Brain pericyte (primary cell): ENCODE measurements at places on chromosomes 11 and 22.

DNA sequence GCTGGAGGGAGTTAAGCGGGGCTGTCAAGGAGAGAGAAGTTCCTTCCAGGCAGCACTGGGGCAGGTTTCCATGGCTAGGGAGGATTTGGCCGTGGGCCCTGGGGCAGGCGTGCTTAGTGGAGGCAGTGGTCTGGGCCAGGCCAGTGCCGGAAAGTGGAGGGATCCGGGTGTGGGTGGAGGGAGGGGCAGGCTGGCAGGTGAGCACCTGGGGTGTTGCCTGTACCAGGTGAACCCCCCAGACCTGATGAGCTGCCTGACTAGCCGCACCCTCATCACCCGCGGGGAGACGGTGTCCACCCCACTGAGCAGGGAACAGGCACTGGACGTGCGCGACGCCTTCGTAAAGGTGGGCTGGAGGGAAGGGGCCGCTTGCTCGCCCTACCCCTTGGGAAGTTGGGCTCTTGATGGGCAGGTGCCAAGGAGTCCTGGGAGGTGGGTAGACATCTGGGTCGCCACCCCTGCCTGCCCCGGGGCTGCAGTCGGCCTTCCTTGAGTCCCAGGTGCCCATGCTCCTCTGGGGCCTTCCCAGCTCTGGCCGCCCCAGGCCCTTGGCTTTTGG, 32.0 kb downstream of the MYO7A start:
- DNase-seq = no peak

DNA sequence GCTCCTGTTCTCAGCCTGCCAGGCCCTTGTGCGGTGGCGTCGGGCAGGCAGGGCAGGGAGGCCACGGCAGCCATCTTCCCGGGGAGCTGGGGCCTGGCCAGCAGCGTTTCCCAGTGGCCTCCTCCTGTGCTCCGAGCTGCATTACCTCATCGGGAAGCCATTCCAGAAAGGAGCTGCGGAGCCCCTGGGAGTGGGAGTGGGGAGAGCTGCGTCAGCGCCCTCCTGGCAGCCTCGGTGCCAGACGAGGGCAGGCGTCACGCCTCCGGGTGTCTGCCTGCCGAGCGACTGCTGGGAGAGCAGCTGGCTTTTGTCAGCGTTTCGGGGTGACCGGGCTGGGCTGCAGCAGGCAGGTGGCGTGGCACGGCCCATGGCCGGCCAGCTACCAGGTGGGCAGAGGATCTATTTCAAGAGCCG, 30.9 kb upstream of the WNT7B start:
- no peak for DNase-seq

- DNase-seq = no peak
Observed at GRCh38 chr11:36487619-36488018, 22.5 kb downstream of the TRAF6 start.

- no peak for DNase-seq
Observed at GRCh38 chr11:45252134-45252856, 33.8 kb downstream of the SYT13 start.

DNA sequence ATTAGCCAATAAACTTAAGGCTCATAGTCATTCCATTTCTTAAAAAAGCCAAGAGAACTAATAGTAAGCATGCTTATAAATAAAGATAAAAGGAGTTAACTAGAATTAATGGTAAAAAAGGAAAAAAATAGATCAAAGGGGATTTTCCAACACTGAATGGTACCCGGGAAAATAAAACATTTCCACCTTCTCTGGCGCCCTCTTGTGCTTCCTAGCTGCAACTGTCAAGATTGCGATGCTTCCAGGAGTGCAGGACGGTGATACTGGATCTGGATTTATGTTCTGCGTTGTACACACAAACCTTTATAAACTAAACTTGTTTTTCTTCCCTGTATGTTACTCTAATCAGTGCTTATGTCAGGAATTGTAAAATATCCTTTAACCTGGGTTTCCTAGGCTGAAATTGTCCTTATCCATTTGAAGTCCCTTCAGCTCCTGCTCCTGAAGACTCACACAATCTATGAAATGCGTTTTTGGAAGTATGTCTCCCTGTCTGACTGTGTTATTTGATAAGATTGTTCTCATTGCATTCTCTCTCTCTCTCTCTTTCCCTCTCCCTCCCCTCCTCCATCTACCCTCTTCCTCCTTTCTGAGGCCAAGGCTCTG, 9.6 kb upstream of the HTATIP2 start:
- no peak for DNase-seq

- no peak for DNase-seq
Observed at GRCh38 chr22:43148581-43148980, 2.8 kb upstream of the TSPO start.

GRCh38 chr11:34302046-34302921, 55.5 kb downstream of the ABTB2 start:
- DNase-seq = no peak

DNA sequence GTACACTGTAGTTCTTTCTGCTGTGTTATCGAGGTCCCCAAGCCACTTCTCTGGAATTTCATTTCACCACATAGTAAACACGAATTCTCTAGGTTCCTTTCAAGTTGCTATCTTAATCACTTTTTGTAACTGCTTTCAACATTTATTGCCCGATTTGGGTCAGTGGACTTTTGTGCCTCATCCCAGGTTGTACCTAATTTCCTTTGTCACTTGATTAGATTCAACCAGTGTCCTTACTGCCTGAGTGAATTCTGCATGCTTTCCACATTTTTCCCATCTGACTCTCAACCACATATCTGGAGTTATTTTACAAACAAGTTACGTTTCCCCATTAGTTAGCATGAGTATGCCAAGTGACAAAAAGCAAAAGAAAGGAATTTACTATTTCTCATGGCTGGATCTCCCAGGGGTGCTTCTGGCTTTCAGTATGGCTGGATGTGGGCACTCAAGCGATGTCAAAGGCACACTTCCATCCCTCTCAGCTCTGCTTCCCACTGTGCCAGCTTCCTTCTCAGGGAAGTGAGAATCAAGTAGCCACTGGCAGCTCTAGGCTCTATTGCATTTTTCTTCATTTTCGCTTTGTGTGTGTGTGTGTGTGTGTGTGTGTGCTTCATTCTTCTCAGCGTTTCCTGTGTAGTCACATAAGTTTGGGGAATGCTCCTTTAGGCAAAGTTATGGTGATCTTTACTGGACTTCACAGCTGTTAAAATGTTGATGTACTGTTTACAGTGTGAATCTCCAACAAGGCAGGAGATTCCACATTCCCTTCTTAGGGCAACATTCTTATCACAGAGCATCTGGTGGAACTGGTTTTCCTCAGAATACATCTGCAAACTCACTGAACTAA, 128.9 kb downstream of the DBX1 start:
- peak; percentile 53 for DNase-seq

- no peak for DNase-seq
Observed at GRCh38 chr11:66851698-66852465, 5.0 kb upstream of the LRFN4 start.

GRCh38 chr11:107179829-107180228, 161.6 kb upstream of the GUCY1A2 start:
- no peak for DNase-seq

GRCh38 chr11:6419009-6419631, at the start of gene APBB1:
Gene APBB1, minus strand, starts transcription at chr11:6419094. Its CDS starts 7,747 bp downstream, at chr11:6411347.
- no peak for DNase-seq

- DNase-seq = no peak
Observed at GRCh38 chr11:78764946-78765345, 190.3 kb upstream of the NARS2 start.

DNA sequence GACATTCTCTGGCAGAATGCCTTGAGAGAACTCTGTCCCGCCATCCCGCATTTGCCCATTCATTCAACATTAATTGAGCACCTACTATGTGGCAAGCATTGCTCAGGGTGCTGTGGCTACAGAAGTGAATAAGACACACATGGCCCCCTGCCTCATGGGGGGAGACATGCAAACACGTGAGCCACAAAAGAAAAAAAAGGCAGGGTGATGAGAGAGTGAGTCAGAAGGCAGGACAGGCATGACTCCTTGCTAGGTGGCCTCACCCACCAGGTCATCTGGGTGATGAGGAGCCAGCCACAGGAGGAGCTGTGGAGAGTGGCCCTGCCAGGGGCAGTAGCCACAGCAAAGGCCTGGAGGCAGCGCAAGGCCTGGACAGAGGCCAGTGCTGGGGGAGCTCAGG, 4.9 kb downstream of the CHRM4 start:
- no peak for DNase-seq

GRCh38 chr22:19042285-19043120, 79.7 kb downstream of the DGCR2 start:
- DNase-seq = no peak

GRCh38 chr22:33332538-33332937, 274.4 kb upstream of the SYN3 start:
- no peak for DNase-seq

GRCh38 chr11:12973528-12974181, 35.5 kb upstream of the RASSF10 start:
- no peak for DNase-seq

DNA sequence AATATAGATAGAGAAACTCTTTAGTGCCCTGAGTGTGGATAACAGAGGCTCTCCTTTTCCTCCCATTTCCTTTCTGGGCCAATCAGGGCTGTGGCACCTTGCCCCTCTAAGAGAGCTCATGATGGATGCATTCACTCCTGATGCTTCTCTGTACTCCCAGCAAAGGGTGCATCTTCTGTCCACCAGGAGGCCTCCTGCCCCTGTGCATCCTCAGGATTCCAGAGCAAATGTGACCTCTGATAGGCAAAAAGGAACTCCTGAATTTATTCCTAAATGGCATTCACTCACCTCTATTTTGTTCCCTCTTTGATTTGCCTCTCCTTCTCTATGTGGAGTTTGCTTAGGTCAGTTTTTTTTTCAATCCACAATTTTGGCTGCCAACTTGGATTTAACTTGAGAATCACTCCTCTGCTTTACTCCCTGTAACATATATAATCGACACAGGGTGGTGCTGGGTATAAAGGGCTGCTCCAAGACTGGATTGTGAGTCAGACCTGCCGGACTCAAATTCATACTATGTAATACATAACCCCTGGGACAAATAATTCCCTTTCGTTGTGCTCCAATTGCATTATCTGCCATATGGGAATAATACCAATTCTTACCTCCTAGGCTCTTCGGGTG, 1.1 kb upstream of the MRGPRX4 start:
- DNase-seq = no peak

DNA sequence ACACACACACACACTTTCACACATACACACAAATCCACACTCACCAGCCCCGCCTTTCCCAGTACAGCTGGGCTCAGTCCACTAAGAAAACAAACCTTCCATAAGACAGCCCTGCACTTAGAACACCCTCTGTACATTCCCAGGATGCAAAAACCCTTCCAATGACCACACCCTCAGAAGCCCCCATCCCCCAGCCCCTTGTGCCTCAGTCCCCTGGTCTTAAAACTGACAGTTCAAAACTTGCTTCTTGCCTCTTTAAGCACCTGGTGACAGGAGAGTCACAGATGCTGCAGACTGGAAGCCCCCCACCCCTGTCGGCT, 23.0 kb downstream of the APLNR start:
- DNase-seq = no peak

DNA sequence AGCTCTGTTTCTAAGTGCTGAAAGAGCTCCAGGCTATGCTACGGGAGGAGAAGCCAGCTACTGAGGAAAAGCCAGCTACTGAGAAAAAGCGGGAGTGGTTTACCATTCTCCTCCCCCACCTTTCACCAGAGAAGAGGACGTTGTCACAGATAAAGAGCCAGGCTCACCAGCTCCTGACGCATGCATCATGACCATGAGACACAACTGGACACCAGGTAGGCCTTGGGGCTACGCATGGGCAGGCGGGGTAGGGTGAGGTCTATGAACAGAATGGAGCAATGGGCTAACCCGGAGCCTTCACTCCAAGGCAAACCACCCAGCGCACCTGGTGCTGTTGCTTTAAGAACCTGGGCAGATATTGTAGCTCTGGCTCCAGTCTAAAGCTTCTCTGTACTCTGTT, 1.1 kb downstream of the IL18BP start:
- no peak for DNase-seq
